ENCODE measurements at places on chromosomes 4 and X.

DNA sequence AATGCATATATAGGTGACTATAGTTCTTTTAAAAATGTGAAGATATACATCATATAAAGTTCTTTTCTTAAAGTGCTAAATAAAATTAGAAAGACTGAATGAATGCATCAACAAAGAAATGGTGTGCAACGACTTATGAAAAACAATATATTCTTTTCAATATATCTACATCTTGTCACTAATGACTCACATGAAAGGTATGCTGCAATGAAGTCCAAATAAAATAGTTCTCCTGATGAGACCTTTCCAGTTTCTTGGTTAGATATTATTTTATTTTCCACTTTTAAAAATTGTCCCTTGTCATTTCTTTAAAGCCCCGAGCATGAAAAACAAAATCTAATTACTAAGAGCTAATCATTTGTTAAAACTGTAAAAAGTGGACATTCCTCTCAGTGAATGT, 462.1 kb downstream of the PCDH11X start:
- DNase-seq: no peak

- DNase-seq: no peak
Observed at GRCh38 chr4:151322570-151322969, 2.8 kb downstream of the SH3D19 start.

DNA sequence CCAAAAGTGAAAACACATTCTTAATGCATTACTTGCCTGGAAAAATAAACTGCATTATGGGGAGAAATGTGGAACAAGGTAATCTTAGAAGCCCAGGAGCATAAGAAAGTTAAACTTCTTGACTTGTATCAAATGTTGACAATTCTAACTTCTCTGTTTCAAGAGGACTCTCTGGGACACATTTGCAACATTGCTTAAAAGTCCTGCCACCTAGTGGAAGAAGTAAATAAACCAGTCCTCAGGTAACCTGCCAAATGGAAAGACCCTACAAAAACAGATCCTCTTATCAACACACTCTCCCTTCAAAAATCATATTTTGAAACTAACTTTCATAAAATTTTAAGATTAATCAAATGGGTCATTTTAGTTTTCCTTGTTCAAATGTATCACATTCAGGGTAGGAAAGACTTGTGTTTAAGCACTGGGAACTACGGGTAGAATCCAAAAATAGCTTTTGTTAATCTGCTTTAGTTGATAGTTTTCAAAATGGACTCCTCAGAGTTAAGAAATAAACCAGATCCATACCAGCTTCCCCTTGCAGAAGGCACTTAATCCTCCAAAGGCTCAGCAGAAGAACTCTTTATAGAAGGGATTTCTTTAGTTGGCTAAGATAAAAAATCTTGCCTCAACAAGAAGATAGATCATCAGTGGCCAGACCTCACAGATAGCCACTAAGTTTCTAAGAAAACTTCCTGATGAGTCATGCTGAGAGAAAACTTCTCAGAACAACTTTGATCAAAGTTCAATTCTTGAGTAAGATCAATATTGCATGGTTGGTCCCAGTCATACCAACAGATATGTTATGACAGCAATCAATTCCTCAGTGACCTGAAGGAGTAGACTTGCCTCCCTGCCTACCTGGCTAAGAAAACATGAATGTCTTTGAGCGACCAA, 141.7 kb downstream of the HHIP start:
- DNase-seq: peak; percentile 7

DNA sequence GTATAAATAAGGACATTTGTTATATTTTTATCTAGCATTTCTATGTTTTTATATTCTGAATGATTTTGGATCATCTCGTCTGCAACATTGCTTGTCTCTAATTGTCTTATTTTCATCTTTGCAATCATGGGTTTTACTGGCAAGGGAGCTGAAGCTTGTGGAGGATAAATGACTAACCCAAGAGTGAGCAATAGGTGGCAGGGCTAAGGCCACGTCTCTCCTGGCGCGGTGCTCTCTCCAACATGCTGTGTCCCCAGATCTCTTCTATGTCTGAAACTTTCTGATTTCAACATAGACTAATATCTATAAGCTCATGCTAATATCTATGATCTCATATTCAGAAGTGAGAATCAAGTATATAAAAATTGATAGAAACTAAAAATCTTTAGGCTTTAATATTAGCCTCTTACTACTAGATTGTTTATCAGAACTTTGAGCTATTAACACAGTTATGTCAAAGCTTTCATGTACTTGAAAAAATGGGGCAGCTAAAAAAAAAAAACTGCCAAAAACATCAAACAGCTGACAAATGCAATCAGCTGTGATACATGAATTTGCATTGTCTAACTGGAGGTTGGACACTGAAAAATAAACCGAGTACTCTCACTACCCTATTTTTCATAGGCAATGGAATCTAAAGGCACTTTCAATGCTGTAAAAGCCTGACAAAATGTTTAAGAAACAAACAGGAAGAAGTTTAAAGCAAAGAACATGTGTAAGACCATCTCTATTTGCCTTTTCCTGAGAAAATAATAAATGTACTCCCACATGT, 169.2 kb downstream of the TMA16 start:
- no peak for DNase-seq

GRCh38 chrX:104913348-104913747, 307.1 kb downstream of the TEX13A start:
- peak; percentile 2 for DNase-seq

DNA sequence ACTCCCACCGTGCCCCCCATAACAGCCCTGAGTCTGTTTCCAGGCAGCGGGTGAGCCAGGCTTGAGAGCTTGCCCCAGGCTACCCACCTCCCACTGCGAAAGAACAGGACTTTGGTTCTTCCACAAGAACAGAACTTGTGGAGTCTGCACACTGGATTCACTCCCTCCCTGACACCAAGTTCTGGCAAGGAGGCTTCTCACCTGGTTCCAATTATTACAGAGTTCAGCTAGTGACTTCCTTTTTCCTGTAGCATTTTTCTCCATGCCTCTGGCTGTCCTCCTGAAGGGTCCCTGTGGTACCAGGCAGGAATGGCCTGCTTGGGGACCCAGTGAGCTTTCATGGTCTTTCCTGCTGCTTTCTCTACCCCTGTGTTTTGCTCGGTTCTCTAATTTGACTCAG, 208.6 kb upstream of the SFRP2 start:
- no peak for DNase-seq

DNA sequence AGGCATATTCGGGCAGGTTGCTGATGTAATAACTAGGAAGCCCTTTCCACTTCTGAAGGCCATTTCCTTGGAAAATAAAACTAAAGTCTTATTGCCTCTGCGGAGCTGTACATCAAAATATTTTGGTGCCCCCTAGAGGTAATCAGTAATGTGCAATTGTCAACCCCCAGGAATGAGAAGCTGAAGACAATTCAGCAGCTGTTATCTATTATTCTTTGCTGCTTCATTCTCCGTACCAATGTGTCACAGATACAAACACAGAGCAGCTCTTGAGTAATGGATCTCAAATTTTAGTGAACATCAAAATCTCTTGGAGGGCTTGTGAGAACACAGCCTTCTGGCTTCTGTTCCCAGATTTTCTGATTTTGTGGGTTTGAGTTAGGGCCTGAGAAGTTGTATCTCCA, 3.5 kb upstream of the SLIT2 start:
- no peak for DNase-seq

- DNase-seq: no peak
Observed at GRCh38 chrX:116618546-116618945, 155.8 kb upstream of the CT83 start.
